Head of caudate nucleus (tissue), 42 donors: ENCODE measurements at places on chromosomes 5 and 9.
A peak's percentile ranks its signal among the peaks of the same experiment; 100 is the strongest.

DNA sequence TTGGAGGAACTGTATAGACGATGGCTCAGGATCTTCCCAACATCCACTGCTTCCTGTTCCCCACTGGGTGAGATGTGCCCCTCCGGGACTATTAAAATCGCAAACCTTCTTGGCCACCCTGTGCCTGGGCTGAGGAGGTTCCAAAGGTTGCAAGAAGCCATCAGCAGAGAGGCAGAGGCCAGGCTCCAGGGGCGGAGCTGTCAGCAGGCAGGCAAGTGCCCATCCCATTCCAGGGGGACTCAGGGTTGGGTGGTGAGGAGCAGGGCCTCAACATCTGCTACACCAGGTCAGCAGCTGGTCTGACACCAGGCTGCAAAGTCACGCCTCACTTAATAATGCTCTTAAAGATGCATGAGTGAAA is 2.2 kb downstream of the BTNL3 start:
- DNase-seq = no peak

DNA sequence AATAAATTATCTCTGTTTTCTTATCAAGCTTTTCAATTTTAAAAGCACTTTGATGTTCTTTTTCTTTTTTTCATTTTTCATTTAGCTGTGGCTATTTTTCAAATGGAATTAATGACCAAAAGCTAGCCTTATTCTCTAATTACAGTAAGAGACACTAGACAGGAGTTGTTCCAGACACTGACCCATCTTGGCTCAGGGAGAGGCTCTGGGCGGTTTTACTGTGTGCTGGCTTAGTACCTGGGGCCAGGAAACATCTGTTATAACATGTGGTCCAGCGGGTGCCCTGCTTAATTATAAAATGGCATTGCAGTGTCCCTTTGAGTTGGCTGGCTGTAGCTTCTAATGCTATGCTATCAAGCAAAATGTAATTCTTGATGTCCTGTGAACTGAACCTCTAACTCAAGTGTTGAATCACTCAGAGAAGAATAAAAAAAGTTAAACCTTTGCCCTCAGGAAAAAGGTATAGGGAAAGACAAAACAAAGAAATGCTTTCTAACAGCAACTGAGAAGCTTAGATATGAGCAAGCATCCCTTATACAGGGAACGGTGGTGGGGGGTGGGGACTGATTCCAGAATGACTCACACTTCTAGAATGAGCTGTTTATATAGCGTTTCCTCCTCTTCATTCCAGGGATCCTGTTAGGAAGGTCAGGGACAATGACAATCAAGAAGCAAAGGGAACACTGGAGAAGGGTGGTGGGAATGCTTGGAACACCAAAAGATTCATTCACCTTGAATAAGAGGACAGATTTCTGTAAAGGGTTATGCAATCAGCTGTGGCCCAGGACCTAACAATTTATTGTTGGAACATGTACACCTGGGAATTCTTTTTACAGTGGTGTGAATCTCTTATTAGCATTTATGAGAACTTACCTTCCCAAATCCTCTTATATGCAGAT is 58.7 kb upstream of the NFIB start:
- no peak for DNase-seq

DNA sequence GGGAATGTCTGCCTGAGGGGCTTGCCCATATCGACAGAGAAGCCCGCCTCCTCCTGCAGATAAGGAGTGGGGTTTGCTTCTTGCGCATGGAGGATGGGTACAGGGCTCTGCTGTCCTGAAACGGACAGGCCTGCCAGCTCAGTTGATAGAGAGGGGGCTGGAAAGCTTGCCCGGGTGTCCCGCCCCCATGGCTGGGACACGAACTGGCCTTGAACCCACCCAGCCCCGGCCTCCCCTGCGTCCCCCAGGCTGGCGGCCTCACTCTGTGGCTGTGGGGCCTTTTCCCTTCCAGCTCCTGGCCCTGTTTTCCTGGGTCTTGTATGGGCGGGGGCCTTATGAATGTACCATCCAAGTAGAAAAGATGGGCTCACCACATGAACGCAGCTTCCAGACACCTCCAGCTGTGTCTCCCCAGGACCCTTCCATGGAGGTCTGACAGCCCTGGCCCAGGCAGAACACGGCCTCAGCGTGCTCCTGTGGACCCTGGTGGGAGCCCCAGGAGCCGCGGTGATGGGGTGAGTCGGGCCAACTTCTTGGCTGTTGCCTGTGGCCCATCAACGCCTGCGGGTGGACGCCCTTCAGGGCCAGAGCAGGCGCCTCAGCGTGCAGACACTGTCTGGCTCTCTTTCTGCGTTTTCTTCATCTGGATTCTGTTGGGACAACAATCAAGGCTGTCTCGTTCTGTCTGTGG is 15.9 kb upstream of the SLC2A6 start:
- no peak for DNase-seq

GRCh38 chr5:62299600-62299999 is 6.4 kb upstream of the KIF2A start:
- no peak for DNase-seq

DNA sequence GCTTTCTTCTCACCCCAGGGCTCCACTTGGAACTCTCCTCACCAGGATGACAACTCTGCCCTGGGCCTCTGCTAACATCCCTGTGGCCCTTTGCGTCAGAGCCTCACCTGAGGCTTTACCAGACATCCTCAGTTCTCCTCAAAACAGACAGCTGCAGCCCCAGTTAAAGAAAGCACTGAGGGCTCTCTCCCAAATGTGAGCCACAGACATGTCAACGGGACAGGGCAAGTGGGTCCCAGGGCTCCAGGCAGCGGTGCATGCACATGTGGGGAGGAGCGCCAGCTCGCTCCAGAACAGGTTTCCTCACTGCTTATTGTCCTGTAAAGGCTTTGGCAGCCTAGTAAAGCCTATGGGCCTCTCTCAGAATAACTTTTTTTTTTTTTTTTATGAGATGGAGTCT is 37.3 kb downstream of the IPPK start:
- peak; percentile 37 for DNase-seq

GRCh38 chr9:97615439-97616072 is 17.6 kb downstream of the TSTD2 start:
- DNase-seq = peak; percentile 75

DNA sequence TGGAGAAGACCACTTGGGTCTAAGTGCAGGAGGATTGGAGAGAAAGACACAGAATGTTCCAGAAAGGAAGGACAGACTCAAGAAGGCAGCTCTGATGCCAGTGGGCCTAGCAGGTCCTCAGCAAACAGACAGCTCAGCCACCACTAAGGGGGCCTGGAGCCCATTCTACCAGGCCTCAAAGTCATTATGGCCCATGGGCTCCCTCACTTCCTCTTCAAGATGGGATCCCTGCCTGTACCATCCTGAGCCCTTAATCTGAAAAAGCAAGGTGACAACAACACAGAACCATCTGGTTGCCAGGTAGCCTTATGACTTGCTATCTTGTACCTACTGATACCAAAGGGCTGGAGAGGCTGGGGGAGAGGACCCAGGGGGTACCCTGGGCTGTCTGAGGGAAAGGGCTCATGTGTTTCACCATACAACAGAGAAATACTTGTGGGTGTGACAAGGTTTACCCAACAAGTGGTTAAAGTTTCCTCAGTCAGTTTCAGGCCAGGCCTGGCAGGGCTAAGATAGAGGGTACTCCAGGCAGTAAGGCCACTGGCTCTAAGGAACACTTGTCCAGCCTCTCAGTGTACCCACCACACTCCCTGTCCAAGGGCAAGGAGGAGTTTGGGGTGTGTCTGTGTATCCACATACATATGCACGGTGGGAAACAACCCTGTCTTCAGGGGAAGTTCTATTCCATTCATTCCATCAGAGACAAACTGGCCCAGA is 30.7 kb downstream of the TCF7 start:
- DNase-seq = no peak

- DNase-seq = no peak
Observed at GRCh38 chr5:73911761-73912393, 285.9 kb downstream of the ARHGEF28 start.

- no peak for DNase-seq
Observed at GRCh38 chr9:23799521-23799920, 26.5 kb downstream of the ELAVL2 start.

DNA sequence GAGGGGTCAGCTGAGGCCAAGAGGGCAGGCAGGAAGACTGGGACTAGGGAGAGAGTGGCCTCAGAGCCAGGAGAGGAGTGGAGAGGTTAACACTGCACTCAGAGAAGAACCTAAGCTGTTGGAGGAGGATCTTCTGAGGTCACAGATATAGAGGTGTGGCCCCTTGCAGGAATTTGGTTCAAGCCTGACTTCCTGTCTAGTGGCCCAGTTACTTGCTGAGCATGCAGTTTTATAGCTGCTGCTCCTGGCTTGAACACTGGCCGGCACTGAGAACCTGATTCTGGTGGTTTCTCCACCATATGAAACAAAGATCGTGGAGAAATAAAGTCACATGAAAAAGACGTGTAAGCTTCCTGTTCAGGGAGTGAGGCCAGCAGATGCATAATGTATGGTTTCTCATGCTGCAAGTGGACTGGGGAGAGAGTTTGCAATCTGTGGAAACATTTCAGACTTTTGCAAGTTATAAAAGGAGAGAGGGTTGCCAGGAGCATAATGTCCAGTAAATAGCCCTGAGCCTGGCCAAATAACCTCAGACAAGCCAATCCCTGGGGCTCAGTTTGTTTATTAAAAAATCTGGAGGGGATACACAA is 82.6 kb downstream of the GALNT10 start:
- peak; percentile 17 for DNase-seq

DNA sequence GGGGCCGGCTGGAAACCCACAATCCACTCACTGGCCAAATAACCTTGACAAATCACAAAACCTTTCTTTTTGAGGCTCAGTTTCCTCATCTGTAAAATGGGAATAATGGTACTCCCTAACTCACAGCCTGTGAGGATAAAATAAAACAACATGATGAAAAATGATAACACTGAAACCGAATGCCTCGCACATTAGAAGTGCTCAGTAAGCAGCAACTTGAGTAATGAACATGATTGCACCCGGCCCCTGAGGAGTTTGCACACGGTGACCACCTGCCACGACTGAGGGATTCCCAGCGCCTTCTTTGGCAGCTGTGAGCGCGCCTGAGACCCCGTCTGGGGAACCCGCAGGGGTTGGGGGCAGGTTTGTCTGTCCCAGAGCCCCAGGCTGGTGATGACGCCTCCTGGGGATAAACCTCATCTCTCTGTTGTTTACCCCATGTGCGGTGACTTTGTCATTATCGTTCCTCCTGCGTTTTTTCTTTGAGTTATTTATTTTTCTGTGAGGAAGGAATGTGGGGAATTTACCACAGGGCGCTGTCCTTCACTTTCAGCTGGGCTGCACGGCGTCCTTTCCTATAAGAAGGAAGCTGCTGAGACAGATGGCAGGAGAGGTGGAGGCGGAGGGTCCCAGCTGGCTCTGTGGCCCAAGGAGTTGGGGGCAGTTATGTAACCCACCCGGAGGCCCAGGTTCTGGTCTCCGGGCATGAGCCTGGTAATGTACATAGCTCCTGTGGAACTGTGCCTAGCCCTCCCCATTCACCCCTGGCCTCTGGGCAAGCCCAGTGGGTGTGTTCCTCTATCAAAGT is 3.0 kb upstream of the SYNPO start:
- DNase-seq = no peak

DNA sequence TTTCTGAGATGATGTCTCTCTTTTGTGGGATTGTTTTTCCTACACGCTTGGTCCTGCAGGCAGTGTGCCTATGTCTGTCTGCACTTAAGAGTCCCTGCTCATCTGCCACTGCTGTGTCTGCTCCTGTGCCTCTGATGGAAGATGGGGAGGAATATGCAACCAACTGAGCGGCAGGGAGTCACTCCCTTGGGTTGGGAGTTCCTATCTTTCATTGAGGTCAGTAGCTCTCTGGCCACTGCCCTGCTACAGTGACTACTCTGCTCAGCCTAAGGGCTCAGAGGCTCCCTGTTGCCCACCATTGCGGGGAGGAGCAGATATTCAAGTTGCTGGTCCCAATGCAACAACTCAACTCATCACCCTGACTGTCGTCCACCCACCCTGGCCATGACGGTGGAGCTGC is 13.4 kb upstream of the FAM163B start:
- no peak for DNase-seq

DNA sequence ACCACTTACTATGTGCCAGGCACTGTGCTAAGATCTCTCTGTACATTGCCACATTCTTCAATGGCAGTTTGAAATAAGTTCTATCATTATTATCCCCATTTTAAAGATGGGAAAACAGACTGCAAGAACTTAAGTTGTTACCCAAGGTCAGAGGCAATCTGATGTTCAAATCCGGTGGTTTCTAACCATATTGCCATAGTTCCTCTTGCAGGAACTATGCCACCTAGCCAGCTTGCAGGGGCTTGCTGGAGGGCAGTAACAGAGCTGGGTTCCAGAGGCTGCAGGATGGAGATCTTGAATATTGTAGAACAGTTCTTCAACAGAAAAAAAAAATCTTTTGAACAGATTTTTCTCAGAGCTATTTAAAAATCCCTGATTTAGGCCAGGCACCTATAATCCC is 71.8 kb upstream of the TNFAIP8 start:
- no peak for DNase-seq

DNA sequence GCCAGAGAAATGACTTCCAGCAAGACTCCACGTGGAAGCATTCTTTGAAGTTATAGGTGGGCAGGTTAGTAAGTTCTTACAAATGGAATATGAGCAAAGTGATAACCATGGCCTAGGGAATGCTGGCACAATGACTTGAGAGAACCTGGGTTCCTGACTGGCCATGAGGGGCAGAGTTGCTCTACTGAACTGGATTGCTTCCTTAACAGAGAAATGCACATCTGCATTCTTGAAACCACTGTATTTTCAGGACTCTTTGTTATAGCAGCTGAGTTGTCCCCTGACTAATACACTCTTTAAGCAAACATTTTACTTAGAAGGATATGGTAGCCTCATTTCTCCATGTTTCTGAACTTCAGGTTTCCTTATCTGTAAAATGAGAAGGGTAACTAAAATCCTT is 108.3 kb upstream of the GNA14 start:
- no peak for DNase-seq

GRCh38 chr5:181058321-181058720 is 18.3 kb downstream of the BTNL9 start:
- no peak for DNase-seq
